ENCODE measurements at places on chromosomes 12 and 14.

DNA sequence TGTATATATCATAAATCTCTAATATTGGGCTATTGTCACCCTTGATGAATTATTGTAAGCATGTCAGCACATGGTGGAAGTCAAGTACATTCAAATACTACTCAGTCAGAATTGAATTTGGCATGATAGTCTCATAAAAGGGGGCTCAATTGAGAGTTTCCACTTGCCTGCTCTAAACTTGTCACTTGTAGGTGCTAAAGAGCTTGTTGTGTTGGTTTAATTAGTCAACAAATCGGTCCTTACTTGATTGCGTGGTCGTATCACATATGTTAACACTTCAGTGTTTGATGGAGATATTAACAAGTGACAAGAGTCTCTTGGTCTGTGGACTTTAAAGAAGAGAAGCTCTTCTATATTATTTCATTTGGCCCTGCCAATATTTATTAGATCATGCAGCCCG lies 81.1 kb downstream of the NKX2-1 start:
- no peak for DNase-seq

GRCh38 chr12:7039403-7039802 lies 21.1 kb upstream of the C1S start:
- DNase-seq = no peak

- DNase-seq = no peak
Observed at GRCh38 chr12:59036973-59037762, 116.9 kb upstream of the LRIG3 start.

DNA sequence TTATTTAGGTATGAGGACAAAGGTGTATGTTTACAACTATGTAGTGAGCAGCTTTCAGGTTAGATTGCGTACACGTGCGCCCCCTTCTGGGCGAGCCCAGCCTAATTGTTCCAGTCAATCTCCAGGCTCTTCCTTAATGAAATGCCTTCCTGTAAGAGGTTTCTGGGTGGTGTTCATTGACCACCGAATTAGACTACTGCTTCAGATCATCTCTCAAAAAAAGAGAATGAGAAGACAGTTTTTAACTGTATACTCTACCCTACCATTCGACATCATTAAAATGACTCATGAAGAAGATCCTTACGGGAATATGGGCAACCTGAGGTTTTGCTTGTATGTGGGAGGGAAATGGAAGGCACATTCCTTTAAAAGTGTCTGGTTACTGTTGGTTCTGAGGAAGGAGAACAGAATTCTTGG lies 2.1 kb downstream of the LUM start:
- no peak for DNase-seq

DNA sequence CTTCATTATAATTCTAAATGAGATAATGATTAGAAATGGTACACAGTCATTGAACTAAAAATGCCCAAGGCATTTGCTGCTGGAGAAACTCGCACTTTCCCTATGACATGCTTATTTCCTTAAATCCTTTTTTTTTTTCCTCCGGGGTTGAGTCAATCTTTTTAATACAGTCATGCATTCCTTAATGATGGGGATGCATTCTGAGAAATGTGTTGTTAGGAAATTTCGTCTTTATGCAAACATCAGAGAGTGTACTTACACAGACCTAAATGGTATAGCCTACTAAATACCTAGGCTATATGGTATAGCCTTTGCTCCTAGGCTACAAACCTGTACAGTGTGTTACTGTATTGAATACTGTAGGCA lies 29.8 kb upstream of the DACT1 start:
- no peak for DNase-seq

Measured in GM19239 (cell line).